ENCODE measurements at places on chromosomes 2 and 18. TPM values are rescaled to one million over a fixed set of nuclear protein-coding genes. Genes with fewer than 3 reads are reported as not detected.

TEX51 gene
- not detected for total RNA-seq

CLEC4F gene
- total RNA-seq, result not detected

DNAJC5G gene
- total RNA-seq, result not detected

AOX1 gene
- total RNA-seq, result 611 TPM

LRRTM4 gene
- total RNA-seq, result 0.16 TPM

PTPRM gene
- 41.7 TPM for total RNA-seq

DES gene
- 17.1 TPM for total RNA-seq

DNA sequence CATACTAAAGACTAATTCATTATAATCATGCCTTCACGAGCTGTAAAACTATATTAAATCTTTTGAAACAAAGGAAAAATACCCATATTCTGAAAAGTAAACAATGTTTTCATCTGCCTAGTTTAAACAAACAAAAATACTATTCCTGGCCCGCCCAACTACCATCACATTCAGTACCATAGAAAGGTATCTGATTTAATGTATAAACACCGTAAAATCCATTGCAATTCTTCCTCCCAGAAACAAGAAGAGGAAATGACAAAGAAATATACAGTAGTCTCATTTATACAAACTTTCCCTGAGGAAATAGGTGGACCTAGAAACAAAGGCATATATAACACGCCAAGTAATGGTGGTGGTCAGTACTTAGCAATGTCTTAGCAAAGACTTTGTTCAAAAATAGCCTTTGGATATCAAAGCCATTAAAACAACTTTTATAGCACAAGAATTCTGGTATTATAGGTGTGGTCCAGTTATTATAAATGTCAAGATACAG is 71.2 kb downstream of the COBLL1 start:
- no peak for DNase-seq

DNA sequence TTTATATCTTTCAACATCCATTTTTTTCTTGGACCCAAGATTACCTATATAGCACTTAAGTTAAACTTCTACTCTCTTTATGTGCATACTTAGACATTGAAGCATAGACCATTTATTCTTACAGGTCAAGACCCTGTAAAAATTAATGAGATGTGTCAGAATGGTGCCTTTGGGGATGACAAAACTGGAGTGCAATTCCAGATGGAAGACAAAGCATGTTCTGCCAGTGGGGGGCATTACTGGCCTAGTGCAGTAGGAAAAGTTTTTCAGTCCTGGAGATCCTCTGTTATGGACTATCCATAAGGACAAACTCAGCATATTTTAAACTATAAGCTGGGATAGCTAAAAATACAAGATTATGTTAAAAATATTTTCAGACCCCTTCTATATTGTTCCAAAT is 57.8 kb upstream of the MMADHC start:
- no peak for DNase-seq

- DNase-seq, result peak; percentile 48
These were observed 54.6 kb downstream of the INHBB start for GRCh38 chr2:120400551-120400950.

DNA sequence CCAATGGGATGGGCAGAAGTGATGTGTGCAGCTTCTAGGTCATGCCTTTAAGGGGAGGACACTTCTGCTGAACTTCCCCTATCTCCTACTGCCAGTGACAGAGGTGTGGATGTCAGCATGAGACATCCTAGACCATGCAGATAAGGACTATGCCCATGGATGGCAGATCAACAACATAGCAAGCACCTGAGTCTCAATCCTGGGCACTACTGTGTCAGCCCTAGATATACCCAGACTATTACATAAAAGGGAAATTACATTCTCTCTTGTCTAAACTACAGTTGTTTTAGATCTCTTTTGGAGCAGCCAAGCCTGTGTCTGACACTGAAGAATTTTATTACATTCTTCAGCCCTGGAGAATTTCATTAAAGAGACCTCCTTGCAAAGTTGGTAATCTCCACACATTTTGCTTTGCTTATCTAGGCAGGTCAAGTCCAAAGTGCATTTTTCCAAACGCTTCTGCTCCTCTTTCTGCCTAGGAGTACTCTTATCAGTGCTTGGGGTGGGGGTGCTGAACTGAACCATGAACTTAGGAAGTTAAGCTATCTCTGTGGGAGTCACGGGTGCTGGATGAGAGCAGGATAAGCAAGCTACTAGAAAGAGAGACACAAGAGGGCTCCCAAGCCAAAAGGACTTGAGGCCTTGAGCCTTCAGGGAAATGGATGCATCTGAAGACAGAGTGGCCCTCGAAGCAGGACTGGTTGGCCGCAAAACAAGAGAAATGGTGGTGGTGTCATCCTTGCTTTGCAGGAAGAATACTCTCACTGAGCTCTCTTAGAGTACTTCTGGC is 95.2 kb upstream of the SPRED2 start:
- DNase-seq, result no peak

- no peak for DNase-seq
These were observed 126.2 kb downstream of the CAPN13 start for GRCh38 chr2:30681022-30681421.

DNA sequence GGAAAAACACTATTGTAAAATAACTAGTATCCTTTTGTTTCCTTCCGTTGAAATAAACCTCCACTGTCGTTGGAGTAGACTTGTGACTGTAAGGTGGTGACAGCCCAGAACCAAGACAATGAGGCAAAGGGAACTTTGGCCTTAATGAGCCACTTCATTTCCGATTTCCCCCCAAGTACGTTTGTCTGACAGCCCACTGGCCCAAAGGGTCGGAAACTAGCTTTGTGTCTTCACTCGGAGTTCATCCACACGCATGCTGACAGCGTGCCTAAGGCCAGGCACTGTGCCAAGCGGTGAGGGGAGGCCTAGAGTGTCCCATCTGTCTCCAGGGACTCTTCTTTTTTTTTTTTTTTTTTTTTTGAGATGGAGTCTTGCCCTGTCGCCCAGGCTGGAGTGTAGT is 21.0 kb downstream of the HJURP start:
- DNase-seq, result no peak

- DNase-seq, result no peak
These were observed 8.7 kb downstream of the TMEM182 start for GRCh38 chr2:102770506-102770905.

DNA sequence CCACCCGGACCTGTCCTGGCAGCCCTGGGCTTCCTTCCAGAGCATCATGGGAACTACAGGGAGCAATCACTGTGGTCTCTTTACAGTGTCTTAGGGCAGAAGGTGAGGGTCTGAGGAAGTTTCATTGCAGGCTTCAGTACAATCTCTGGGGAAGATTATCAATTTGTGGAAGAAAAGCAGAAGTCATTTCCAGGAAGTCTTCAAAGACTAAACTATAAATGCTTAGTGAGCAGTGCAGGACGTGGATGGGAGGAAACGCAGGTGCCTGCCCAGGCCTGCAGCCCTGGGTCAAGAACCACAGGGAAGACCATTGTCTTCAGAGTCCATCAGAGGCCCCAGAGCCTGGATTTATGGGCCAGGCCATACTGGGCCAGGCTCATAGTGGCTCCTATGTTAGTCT is 54.3 kb downstream of the INO80C start:
- DNase-seq, result no peak

GRCh38 chr18:75159238-75159518 is 49.8 kb downstream of the PTGR3 start:
- DNase-seq, result no peak

DNA sequence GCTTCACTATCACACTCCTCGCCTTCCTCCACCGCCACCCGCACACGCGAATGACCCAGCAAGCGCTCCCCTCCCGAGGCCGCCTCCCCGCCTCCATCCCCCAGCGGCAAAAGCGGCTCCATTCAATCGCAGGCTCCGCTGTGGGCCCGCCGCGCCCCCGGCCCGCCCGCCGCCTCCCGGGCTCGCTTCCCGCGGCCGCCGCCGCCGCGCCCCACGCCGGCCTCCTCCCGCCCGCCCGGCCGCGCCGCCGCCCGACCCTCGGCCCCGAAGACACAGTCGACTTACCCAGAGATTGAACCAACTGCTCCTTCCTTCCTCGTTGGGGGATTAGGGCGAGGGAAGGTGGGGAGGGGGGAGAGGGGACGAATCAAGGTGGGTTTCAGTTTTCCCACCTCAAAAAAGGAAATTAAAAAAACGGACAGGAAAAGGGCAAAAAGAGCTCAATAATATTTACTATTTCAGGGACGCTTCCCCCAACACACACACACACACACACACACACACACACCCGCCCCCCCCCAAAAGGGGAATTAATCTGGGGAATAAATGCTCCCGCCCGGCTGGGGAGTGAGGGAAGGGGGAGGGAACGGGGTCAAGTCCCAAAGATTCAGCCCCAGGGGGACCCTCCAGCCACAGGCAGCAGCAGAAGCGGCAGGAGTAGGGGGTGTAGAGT is 743 bp downstream of the XPO1 start:
- peak; percentile 57 for DNase-seq

DNA sequence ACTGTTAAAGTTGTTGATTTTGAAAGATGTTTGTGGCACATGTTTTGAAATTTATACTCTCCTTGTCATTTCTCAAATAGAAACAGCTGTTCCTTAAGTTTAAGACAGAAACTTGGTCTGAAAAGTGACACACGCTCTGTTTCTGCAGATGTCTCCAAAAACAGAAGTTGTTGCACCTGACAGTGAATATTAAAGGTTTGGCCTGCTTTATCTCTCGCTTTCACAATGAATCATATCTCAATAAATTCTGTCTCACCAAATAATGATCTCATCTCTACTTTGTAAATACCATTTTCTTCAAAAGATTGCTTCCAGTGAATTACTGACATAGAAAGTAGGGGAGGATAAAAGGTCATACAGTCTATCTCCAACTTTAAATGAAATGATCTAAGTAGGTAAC is 294.9 kb upstream of the SYT4 start:
- DNase-seq, result no peak

DNA sequence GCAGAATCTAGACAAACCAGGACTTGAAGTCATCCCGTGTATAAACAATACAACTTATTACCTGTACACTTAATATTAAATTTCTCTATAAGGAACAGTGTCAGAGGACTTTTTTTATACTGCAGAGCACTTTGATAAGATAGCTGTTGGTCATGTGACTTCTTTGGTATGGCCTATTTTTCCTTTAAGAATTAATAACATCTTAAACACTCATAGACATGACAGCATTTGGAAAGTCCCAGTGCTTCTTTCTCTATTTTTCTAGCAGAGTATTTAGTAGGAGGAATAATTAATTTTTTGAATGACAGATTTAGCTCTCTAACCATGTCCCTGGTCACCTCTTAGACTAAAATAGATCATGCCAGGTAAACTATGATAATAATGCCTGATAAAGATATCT is 59.4 kb downstream of the PLCL1 start:
- DNase-seq, result no peak

DNA sequence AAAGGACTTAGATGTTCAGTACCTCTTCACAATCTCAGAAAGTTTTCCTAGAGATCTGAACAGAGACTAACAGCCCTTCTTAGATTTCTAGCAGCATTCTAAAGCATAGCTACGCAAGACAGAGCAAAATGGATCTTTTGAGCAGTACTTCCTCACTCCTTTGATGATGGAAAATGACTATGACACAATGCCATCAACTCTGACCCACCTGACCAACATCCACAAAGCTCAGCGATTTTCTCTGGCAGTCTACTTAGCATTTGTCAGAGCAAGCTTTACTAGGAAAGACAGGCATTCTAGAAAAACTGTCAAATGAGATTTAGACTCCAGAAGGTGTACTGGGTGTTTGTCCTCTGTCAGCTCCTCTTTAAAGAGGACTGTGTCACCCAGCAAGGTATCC is 180.9 kb upstream of the ACVR2A start:
- no peak for DNase-seq

DNA sequence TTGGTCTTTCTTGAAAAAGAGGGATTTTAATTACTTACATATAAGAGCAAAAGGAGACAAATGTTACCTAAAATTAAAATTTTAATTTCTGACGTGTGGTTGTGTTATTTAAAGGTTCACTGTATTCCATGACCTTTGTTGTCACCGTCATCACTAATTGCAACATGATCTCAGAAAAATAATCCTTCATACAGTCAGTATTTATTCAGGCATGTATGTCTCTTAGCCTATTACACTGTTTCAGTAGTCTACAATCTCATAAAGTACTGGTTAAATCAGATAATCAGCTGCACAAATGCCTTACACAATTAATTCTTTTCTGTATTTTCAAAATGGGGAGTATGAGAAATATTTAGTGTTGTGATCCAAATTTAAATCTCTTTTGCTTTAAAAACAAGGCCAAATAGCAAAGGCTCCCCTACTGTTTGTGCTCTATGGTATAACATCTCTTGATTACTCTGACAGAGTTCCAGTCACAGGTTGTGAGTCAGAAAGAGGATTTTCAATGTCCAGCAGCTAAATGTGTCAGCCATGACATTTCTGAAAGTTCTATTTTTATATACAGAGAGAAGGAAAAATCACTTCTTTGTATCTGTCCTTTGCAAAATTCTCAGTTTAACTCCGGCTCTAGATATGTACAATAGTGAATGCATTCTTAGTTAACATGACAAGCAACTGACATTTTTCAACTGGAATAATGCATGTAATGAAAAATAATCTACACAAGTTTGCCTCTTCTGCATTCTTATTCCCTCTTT is 184.0 kb downstream of the FIGN start:
- DNase-seq, result no peak

DNA sequence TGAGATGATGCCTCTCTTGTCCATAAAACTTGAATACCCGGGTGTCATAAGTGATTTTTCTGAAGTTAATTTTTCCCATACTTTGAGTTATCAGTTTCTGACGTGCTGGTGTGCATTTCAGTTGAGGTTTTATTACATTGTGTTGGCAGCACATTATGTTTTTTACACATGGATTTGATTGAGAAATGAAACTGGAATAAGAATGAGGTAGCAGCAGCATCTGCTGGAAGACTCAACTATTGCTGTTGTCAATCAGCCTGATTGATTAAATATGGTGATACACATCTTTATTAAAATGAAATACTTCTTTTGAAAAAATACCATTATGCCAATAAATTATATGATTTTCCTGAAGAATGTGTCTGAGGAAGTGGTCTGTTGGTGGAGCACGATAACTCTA is 60.5 kb downstream of the INSIG2 start:
- DNase-seq, result no peak

GRCh38 chr2:19299032-19299431 is 59.4 kb downstream of the OSR1 start:
- DNase-seq, result no peak

DNA sequence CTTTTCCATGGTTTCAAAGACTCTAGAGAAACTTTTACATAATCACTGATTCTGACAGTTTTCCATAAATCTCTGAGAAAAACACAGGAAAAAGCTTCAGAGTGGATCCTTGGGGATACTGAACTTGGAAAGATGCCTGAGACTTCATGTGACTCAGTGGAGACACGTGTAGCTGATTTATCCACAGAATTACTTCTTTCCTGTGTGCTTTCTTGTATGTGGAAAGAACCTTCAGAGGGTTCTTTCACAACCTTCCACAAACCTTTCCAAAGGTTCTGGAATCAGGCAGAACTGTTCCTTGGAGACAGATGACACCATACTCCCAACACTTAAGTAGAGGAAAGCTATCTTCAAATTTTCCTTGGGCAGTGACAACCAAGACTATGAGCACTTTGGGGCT is 207.2 kb downstream of the RND3 start:
- DNase-seq, result no peak

- DNase-seq, result no peak
These were observed 45.8 kb downstream of the CYBRD1 start for GRCh38 chr2:171568089-171568488.

- no peak for DNase-seq
These were observed 109.8 kb downstream of the AOX1 start for GRCh38 chr2:200695601-200696000.

GRCh38 chr2:170145675-170146432 is 32.1 kb upstream of the MYO3B start:
- DNase-seq, result no peak

- DNase-seq, result no peak
These were observed 383.5 kb upstream of the LYPD1 start for GRCh38 chr2:133053541-133053940.
